ENCODE measurements at places on chromosomes 1 and 21.

DNA sequence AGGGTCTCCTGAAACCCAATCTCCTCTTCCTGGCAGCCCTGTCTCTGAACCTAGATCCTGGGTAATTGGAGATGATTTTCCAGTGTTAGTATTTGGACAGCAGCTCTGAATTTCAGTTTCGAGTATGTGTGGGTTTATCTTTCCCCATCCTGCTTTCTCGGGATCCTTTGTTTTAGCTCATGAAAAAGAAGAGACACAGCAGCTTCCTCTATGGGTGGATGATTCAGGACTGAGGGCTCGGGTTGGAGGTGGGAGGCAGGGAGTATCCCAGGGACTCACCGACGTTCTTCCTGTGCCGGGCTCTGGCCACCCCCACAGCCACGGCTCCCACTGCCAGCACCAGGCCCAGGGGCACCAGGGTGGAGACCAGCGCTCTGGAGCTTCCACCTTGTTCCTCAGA is 10.4 kb upstream of the FCMR start:
- no peak for DNase-seq

DNA sequence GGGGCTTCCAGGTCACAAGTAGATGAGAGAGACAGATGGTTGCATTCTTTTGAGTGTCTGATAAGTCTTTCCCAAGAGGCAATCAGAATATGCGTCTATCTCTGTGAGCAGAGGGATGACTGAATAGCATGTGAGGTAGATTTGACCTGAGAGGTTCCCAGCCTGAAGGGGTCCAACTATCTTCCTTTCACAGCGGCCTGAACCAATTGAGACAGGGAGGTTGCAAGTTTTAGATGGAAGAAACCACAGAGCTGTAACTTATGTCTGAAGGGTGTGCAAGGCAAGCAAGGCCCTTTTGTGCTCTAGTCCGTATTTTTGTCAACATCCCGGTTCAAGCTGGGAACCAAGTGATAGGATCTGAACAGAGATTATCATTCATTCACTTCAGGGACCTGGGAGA is 9.9 kb upstream of the RNF187 start:
- no peak for DNase-seq

GRCh38 chr1:236706183-236706582 is 19.9 kb downstream of the ACTN2 start:
- no peak for DNase-seq

DNA sequence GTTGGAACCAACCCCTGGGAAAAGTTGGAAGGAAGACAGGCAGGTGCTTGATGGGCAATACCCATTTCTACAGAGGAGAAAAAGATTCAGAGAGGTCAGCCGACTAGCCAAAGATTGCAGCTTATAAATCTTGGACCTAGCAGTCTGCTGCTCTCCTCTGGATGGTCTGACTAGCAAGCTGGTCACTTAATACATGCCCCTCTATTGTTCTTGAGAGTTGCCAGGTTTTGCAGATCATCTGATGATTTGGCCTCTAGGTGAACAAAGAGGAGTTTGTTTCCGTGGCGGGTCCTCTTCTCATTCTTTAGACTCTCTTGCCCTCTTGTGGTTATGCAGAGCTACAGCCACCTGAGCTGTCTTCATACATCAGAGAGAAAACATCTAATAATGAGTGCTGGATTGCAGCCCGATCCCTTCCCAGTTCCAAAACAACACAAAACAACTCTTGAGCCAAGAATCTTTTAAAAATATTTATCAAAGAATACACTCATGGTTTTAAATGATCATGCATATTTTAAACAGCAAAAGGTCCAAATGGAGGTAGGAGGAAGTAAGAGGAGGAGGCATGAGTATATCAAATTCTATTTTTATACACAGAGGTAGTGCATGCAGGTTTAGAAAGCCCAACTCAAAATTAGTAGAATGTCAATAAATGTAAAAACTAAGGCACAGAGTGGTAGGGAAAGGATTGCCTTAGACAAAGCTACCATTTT is 115.7 kb downstream of the SLC30A10 start:
- no peak for DNase-seq

GRCh38 chr1:161940866-161941591 is 82.6 kb downstream of the OLFML2B start:
- no peak for DNase-seq

DNA sequence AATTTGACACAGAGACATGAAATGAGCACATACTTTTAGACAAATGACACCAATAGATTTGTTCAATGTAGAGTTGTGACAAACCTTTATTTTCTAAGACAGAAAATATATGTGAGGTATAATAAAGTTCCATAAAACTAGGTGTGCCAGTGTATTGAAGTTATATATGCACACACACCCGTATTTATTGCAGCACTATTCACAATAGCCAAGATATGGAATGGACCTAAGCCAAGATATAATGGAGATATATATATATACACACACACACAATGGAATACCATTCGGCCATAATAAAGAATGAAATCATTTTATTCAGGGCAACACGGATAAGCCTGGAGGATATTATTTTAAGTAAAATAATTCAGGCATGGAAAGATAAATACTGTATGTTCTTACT is 1013.5 kb downstream of the KCNT2 start:
- no peak for DNase-seq

DNA sequence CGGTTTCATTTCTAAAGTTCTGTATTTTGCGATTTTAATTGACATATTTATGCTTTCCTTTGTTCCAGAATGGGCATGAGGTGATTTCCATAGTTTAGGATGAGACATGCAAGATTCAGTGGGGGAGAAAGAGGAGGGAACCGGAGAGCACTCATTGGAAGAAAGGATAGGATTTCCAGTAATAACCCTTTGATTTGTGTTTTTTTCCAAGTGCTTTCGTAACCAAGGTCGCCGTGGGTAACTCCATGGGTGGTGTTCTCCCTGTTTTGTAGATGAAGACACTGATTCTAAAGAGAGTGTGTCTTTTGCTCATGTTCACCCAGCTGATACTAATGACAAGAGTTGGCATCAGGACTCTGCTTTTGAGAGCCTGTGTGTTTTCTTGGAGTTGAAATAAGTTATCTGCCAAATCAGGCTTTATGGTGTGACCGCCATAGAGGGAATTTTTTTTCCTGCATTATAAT is 170.1 kb downstream of the DHRS3 start:
- no peak for DNase-seq

DNA sequence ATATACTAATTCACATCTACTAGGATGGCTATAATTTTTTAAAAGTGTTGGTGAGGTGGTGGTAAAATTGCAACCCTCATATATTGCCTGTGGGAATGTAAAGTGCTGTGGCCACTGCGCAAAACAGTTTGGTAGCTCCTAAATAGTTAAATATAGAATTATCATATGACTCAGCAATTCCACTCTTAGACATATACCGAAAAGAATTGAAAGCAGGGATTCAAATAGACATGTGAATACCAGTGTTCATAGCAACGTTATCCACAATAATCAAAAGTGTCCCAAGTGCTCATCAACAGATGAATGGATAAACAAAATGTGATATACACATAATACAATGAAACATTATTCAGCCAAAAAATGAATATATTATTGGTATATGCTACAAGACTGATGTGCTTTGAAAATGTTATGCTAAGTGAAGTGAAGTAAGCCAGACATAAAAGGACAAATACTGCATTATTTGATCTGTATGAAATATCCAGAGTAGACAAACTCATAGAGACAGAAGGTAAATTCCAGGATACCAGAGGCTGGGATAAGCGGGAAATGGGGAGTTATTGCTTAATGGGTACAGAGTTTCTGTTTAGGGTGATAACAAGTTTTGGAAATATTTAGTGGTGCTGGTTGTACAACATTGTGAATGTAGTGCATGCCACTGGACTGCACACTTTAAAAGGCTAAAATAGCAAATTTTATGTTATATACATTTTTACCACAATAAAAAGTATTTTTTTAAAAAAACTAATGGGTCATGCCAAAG is 342.5 kb downstream of the SEC16B start:
- no peak for DNase-seq

- DNase-seq: no peak
Measured at GRCh38 chr21:43600642-43601402, 58.5 kb downstream of the HSF2BP start.

DNA sequence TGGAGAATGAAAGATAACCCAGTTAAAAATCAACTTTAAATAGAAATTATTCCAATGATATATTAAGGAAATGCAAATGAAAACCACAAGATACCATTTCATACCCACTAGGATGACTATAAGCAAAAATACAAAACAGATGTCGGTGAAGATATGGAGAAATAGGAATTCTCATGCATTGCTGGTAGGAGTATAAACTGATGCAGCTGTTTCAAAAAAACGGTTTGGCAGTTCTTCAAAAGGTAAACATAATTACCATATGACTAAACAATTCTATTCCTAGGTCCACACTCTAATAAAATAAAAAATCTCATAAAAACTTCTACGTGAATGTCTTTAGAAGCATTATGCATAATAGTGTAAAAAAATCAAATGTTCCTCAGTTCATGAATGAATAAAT is 763.3 kb upstream of the BRINP3 start:
- DNase-seq: no peak

DNA sequence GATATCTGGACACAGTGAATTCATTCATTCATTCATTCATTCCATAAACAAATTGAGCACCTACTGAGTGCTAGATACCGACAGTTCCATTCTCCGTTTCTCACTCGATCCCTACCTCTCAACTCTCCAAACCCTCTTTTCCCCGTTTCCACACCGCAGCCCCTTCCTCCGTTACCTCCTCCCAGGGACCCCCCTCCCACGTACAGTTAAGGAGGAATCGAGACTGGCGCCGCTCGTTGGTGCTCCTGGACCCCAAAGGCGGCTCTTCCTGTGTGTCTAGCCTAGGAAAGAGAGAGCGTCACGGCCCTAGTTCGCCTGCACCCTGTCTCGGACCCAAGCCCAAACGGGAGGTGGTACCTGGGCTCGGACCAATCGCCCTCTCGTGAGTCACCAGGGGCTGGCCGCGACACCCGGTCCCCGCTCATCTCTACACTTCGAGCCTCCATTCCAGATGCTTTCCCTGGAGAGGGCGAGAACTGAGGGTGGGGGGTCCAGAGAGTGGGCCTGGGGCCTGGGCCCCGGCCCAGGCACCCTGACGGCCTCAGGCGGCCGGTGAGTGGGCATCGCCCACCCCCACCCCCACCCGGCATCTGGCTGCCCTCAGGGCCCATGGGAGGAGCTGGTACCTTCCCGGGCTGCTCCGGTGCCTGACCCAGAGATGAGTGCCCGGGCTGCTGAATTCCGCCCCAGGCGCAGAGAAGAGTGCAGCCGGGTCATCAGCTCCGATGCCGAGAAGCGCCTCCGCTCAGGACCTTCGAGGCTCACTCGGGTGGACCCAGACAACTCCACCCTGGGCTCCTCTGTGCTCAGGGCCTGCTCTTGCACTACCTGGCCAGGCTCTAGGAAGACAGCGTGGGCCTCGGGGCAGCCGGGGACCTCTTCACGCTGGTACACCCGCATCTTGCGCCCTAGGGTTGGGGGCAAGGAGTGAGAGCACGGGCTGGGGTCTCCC is 4.9 kb downstream of the ARHGEF19 start:
- DNase-seq: no peak

- no peak for DNase-seq
Measured at GRCh38 chr1:111602302-111602701, 17.3 kb upstream of the RAP1A start.

DNA sequence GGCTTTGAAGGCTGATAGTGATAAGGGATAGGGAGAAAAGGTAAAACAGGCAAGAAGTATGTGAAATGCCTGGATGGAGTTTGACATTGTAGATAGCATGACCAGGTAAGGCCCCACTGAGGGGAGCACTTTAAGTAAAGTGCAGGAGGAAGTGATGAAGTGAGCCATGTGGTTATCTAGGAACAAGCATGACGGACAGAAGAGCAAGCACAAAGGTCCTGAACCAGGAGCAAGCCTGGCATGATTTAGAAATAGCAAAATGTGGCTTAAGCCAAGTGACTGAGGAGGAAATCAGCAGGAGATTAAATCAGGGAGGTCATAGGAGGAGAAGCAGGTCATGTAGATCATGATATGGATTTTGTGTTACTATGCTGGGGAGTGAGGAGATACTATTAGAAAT is 129.2 kb downstream of the GLUL start:
- no peak for DNase-seq

GRCh38 chr21:21010228-21010627 is 12.0 kb downstream of the NCAM2 start:
- DNase-seq: no peak

GRCh38 chr1:211355873-211356272 is 29.2 kb downstream of the TRAF5 start:
- DNase-seq: no peak
